ENCODE measurements at places on chromosomes 5 and 9. TPM values are rescaled to one million over a fixed set of nuclear protein-coding genes. Genes with fewer than 3 reads are reported as not detected.

SLC6A18 gene
- total RNA-seq: 0.48 TPM

DNA sequence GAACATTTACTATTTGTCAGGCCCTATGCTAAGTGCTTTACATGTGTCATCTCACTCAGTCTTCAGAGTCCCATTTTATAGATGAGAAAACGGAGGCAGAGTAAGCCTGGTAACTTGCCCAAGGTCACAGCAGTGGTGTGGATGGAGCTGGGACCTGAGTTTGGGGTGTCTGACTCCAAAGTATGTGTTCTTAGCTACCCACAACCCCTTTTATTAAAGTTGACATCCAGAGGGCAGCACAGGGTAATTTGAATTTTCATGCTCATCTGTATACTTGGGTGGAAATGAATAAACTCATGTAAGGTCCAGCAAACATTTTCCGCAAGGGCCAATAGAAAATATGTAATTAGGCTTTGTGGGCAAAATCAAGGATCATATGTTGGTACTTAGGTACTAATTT is 93.4 kb upstream of the SLC25A48 start:
- DNase-seq: no peak

GRCh38 chr9:129496473-129497004 is 124.4 kb downstream of the C9orf50 start:
- peak; percentile 95 for DNase-seq

GRCh38 chr5:59317774-59318205 is 575.7 kb downstream of the PDE4D start:
- DNase-seq: no peak
